ENCODE measurements at places on chromosomes 4 and X. TPM values are rescaled to one million over a fixed set of nuclear protein-coding genes. Genes with fewer than 3 reads are reported as not detected.

Gene NPY5R
- 4.1 TPM for total RNA-seq

Gene NUDT10
- total RNA-seq = 2.7 TPM

Gene HDAC6
- 72.6 TPM for total RNA-seq

- no peak for DNase-seq
These were observed 43.7 kb upstream of the SH3KBP1 start for GRCh38 chrX:19931146-19931545.

GRCh38 chrX:116379854-116380253 lies 56.6 kb upstream of the SLC6A14 start:
- DNase-seq = no peak

DNA sequence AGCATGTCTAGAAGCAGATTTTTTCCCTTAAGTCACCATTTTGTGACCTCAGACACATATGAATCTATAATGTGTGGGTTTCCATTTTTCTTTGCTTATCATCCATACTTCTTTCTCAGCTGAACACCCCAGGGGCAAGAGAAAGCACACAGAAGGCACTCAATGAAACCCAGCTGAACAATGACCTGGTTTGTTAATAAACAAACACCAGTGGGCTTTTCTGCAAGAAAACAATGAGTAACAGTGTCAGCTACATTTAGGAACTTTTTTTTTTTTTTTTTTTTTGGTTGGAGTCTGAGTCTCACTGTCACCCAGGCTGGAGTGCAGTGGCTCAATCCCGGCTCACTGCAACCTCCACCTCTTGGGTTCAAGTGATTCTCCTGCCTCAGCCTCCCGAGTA lies 40.7 kb upstream of the KLF3 start:
- no peak for DNase-seq

- DNase-seq = no peak
These were observed 336.3 kb downstream of the AFF2 start for GRCh38 chrX:148836741-148837140.

DNA sequence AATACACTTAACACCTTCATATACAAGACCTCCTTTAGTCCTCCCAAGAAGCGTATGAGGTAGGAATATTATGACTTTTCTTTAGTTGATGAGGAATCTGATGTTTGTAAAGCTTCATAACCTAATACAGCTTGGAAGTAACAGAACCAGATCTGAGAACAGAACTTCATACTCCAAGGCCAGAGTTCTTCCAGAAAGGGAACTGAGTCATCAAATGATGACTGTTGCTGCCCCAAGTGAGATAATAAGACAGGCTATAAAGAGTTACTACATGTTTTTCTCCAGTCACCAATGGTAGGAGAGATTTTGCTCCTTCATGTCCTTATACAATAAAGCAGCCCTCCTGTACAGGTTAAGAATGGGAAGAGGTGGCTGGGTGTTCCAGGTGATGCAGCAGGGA lies 74.3 kb upstream of the ANXA3 start:
- DNase-seq = no peak

- peak; percentile 66 for DNase-seq
These were observed 25.8 kb downstream of the TRIM75 start for GRCh38 chr4:165079476-165079875.

- DNase-seq = no peak
These were observed 43.4 kb downstream of the TET2 start for GRCh38 chr4:105189855-105190650.

GRCh38 chr4:167290678-167291077 lies 56.4 kb upstream of the SPOCK3 start:
- DNase-seq = no peak

DNA sequence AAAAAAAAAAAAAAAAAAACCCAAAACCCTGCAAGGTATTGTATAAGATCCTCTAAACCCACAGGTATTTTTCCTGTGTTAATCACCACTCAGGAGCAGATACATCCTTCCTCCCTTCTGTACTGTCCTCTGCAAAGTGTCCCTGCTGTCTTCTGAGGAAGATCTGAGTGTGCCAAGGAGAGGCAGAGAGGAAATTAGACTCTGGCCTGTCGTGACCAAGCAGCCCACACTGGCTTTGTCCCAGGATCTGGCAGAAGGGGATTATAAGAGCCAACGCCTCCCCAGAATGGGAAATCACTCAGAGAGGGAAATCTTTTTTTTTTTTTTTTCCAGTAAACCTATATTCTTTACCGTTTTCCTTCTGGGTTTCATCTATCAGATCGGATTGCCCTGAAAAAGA lies 39.6 kb downstream of the PTCHD1 start:
- DNase-seq = no peak

All from adrenal gland (tissue), 19 donors.